ENCODE measurements at places on chromosomes 3 and 15.

- no peak for DNase-seq
These were observed 41.3 kb upstream of the ICE2 start for GRCh38 chr15:60520013-60520824.

- no peak for DNase-seq
These were observed 12.3 kb downstream of the KY start for GRCh38 chr3:134638385-134639030.

DNA sequence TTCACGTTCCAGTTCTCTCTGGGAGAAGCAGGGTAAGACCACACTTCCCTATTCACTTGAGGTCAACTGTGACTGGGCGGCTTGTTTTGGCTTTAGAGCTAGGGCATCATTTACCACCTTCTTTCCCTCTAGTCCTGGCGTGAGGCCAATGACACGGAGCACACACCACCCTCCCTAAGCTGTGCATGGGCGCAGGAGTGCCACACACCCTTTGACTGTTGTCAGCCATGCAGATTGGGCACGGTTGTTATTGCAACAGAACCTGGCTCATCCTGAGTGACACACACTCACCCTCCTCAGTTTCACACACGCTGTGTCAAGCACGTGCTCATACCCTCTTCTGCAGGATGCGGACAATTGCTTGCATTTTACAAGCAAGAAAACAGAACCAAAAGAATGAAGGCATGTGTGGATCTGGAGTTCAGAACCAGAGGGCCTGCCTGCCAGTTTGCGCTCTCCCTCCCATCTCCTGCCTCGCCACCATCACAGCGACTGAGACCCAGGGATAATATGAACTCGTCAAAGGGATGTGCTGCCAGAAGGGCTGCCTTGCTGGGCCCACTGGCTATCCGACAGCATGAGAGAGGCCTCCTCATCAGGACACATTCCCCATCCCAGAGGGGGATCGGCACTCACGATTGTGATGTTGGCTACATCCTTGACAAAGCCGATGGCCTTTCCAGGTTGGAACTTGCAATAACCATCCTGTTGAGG lies 17.6 kb downstream of the CTSH start:
- no peak for DNase-seq

- DNase-seq = no peak
These were observed 131.6 kb upstream of the HACD2 start for GRCh38 chr3:123716411-123716810.

GRCh38 chr3:52561028-52561747 lies 24.8 kb downstream of the UQCC5 start:
- DNase-seq = no peak

GRCh38 chr3:71135373-71136088 lies 448.0 kb downstream of the FOXP1 start:
- DNase-seq = no peak

DNA sequence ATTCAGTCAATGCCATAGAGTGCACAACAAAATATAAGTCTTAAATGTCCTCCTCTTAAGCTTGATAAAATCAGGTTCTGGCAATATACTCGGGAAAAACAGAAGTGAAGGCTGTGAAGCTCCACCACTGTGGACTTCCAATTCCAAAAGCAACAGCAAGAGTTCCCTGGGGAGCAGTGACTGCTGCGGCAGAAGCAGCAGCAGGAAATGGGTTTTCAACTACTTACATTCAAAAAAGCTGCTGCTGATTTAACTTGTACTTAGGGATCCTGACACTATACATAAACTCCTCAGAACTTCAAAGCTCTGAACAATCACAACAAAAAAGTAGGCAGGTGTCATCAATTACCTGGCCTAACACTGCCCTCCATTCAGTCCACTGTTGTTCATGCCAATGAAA lies 4.7 kb downstream of the CEP152 start:
- no peak for DNase-seq

DNA sequence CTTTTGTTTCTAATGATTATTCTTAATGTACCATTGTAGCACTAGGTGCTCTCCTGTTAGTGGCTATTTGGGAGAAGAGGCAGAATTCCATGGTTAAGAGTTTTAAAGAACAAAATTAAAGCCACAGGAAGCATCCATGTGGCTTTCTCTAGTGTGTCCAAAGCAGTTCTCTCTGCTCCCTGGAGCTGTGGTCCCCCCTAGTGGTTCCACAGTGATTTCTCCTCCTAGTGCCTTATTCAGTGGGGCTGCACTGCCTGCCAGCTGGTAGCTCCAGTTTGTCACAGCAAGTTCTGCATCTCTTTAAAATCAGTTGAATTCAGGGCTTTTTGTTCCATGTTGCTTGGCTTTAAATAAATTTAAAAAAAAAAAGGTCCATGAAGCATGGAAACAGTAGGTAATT lies 39.6 kb upstream of the FAM98B start:
- no peak for DNase-seq

GRCh38 chr3:194443901-194444300 lies 42.9 kb downstream of the ATP13A3 start:
- DNase-seq = no peak

- DNase-seq = no peak
These were observed 53.5 kb downstream of the TFDP2 start for GRCh38 chr3:142095841-142096240.

DNA sequence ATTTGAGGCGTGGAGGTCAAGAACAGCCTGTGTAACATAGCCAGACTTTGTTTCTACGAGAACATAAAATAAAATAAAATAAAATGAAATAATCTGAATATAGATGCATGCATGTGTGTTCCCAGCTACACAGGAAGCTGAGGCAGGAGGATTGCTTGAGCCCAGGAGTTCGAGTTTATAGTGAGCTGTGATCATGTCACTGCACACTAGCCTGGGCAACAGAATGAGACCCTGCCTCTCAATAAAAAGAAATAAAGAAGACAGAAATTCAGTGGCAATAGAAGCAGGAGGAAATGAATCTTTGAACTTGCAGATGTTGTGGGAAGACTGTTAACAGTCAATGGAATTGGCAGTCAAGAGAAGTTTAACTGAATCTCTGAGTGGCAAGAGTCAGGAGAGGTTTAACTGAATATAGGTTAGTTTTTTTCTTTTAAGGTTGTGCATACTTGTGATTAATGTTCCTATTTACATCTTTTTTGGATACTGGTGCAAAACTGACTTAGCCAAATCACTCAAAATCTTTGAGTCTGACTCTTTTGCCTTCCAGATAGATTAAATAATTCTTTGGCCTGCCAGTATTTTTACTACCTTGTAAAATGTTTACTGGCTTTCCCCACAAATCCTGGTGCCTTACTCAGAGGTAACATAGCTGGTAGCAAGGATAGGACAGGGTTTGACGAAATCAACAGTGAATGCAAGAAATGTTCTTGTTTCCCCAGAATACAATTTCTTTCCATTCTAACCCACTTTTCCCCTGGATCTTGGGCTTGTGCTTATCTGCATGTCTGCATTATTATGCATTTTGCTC lies 361.4 kb downstream of the PDCD6IP start:
- DNase-seq = no peak

DNA sequence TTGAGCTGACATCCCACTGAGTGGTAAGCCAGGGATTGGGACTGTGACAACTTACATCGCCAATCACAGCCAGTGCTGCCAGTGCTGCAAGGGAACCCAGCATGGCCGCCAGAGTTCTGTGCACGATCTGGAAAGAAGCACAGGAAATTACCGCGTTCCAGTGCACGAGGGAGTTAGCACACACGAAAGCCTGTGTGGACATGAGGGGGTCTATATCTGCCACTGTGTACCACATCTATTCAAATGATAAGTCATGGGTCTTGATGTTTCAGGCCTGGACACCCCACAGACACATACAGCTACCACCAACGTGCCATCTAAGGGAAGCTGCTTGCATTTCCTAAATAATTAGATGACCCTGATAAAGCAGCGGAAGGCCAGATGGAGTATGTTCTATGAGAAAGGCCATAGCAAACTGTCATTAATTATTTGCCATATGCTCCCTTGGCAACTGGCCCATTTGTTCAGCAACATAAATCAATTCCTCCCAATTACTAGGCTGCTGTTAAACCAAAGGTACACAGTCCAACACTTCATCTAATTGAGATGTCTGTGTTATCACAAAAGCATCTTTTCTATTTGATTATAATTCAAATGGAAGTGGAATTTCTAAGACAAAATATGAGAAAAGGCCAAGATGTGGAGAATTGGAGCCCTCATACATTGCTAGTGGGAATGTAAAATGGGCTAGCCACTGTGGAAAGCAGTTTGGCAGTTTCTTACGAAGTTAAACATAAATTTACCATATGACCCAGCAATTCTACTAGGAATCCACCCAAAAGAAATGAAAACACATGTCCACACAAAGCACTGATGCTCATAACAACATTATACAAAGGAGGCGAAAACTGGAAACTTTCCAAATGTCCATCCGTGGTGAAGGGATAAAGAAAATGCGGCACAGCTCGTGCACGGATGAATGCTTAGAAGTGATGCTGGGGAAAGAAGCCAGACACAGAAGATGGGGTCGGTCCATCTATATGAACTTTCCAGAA lies 108.3 kb downstream of the OCA2 start:
- no peak for DNase-seq

DNA sequence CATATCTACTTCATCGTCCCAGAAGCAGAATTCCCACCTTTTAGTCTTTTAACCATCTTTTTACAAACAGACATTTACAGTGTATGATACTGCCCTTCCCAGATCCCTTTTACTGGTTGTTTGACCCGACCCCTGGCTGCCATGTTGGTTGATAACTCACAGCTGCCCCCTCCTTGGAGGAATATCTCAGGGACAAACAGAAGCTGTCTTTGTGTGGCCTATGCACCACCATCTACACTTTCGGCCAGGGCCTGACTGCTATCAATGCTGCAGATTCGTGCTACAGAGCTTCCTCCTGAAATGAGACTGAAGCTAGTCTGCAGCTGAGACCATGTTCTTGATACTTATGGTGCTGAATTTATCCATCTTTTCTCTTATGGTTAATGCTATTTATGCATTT lies 6.6 kb upstream of the POLQ start:
- DNase-seq = no peak

GRCh38 chr15:41843571-41843970 lies 4.9 kb downstream of the PLA2G4B start:
- no peak for DNase-seq

DNA sequence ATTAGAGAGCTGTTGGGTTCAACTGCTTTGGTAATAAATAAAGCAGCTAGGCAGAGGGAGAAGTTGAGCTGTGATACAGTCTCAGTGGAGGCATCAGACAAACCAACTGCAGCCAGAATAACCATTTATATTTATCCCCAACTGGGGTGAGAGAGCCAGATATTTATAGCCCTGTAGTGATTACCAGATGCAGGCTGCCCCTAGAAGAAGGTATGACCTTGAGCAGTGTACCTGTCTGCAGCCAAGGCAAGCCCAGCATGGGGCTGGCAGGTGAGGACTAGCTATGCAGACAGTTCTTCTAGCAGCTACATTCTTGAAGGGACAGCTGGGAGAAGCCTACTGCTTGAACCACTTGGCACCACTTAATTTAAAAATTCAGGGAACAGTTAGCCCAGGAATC lies 144.4 kb upstream of the EPHA3 start:
- no peak for DNase-seq

DNA sequence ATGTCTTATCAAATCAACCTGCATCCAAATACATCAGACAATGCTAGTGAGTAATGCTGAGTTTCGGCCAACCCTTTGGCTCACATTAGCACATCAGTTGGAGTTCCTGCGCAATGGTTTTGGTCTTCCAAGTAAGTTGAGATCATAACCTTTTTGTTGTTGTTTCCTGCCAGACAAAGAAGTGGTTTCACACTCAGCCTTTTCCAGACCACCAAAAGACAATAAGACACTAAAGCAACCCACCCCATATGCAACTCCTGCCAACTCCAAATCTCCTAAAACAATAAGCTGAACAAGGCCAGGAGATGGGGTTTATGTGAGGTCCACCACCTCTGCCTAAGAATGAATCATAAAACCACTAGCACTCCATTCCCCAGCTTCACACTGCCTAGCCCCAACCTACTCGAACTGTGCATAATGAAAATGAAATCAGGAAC lies 177.0 kb downstream of the ERC2 start:
- no peak for DNase-seq

- no peak for DNase-seq
These were observed 448 bp upstream of the KBTBD12 start for GRCh38 chr3:127914584-127914983.

DNA sequence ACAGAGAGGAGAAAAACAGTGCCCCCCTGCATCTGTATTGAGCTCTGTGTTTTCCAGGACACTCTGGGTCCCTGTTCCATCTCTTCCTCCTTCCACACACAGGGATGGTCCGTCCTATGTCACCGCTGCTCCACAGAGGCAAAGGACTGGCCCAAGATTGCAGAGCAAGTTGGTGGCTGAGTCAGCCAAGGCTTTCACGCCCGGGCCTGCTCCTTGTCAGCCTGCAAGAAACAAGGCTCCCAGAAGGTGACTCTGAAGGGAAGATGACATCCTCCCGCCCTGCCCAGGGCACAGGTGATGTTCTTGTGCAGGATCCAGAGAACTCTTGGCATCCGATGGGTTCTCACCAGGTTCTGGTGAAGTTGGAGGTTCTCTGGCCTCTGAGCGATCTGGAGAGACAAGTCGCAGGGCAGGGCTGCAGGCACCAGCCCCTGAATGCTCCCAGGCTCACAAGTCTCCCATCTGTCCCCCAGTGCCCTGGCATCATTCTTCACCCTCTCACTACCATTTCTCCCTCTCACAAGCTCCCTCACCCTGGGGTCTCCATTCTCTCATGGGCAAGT lies 138.6 kb downstream of the MEGF11 start:
- DNase-seq = no peak

DNA sequence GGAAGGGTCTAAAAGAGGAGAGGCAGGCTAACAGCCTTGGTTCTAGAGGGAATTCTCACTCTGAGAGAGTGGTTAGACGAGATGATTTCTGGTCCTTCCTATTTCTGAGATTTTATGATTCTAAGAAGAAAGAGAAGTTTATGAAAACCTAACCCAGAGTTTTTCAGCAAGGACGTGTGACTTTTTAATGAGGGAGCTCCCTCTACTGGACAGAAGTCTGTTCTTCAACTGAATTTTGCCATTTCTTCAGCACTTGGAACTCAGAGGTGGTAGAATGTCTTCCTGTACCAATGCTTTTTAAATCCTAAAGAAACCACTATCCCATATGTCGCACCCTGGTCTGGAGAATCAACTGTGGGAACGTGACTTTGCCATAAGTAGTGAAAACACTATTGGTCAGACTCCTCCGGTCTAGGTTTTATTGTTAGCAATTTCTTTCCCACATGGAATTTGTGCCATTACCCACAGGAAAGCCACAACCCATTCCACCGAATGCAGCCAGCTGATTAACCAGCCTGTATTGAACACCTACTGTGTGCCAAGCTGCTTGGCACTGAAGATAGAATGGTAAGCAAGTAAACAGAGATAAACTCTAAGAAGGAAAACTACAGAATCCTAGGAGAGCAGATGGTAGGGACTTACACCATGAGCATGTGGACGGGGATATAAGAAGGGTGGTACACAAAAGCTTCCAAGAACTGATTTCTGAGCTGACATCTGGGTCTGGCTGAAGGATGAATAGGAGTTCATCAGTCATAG lies 199.5 kb upstream of the LMCD1 start:
- no peak for DNase-seq

Measured in effector CD4-positive, alpha-beta T cell (primary cell).